ENCODE measurements at places on chromosomes 12 and 14. TPM values are rescaled to one million over a fixed set of nuclear protein-coding genes. Genes with fewer than 3 reads are reported as not detected.

The ATN1 gene
- 29.4 TPM for total RNA-seq

The AVPR1A gene
- total RNA-seq: not detected

The PPFIA2 gene
- total RNA-seq: 3.2 TPM

The SPX gene
- 2.4 TPM for total RNA-seq

The TTC9 gene
- not detected for total RNA-seq

The ITPR2 gene
- 10.0 TPM for total RNA-seq

The LMNTD1 gene
- total RNA-seq: 0.30 TPM

The HOXC12 gene
- total RNA-seq: 2.8 TPM

The NGB gene
- total RNA-seq: not detected

The GSC gene
- total RNA-seq: 2.6 TPM

The LHX5 gene
- total RNA-seq: not detected

The ZC2HC1C gene
- total RNA-seq: 0.21 TPM

The SSPN gene
- total RNA-seq: not detected

The FGD4 gene
- total RNA-seq: 8.1 TPM

The LRIG3 gene
- total RNA-seq: 52.2 TPM

The KLRC2 gene
- total RNA-seq: not detected

The IFI27 gene
- total RNA-seq: not detected

The SLC22A17 gene
- 0.64 TPM for total RNA-seq

The TPH2 gene
- not detected for total RNA-seq

The KCNH5 gene
- 0.57 TPM for total RNA-seq

The SLC25A47 gene
- total RNA-seq: not detected

The GPR84 gene
- total RNA-seq: 0.16 TPM

The IQSEC3 gene
- under 0.01 TPM for total RNA-seq

Measured in A375 (cell line).